ENCODE measurements at places on chromosomes 5 and 9.

- DNase-seq: peak; percentile 58
These were observed 118.9 kb downstream of the NXNL2 start for GRCh38 chr9:88653911-88654310.

- DNase-seq: no peak
These were observed 71.3 kb downstream of the PPARGC1B start for GRCh38 chr5:149801307-149801990.

- DNase-seq: peak; percentile 55
These were observed 61.8 kb downstream of the COX7C start for GRCh38 chr5:86679529-86679928.

DNA sequence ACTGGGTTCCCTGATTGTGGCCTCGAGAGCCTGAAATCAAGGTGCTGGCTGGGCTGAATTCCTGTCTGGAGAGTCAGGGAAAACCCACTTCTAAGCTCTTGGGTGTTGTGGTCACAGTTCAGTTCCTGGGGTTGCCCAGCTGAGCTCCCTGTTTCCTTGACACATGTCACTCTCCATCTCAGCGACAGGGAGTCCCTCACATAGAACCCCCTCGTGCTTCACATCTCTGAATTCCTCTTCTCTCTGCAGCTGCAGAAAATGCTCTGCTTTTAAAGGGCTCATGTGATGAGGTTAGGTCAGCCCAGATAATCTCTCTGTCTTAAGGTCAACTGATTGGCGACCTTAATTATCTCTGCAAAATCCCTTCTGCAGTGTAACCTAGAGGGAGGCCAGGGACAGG lies 53.5 kb upstream of the NFIL3 start:
- no peak for DNase-seq

- DNase-seq: no peak
These were observed 27.6 kb upstream of the GLRA1 start for GRCh38 chr5:151952238-151952637.

- DNase-seq: peak; percentile 34
These were observed 23.0 kb upstream of the GOLM1 start for GRCh38 chr9:86122311-86122710.

GRCh38 chr9:33374634-33375237 lies 27.6 kb downstream of the AQP7 start:
- peak; percentile 84 for DNase-seq
